ENCODE measurements at places on chromosomes 11 and 22.
A peak's percentile ranks its signal among the peaks of the same experiment; 100 is the strongest.

- DNase-seq = no peak
These were observed 117.4 kb upstream of the PARVA start for GRCh38 chr11:12259956-12260355.

DNA sequence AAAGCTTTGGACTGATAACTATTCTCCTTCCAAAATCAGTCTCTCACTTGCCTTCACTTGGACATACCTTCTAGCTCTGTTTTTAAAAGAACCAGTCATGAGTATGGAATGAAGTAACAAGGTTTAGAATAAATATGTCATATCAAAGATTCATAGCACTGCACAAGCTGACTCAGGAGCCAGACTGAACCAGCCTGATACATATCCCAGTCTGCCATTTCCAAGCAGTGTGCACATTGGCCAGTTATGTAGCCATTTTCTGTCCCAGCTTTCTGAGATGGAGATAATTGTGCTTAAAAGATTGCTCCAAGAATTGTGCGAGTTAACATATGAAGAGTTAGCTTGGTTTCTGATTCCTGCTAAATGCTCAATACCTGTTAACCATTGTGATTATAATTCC lies 311.3 kb downstream of the C11orf87 start:
- DNase-seq = no peak

DNA sequence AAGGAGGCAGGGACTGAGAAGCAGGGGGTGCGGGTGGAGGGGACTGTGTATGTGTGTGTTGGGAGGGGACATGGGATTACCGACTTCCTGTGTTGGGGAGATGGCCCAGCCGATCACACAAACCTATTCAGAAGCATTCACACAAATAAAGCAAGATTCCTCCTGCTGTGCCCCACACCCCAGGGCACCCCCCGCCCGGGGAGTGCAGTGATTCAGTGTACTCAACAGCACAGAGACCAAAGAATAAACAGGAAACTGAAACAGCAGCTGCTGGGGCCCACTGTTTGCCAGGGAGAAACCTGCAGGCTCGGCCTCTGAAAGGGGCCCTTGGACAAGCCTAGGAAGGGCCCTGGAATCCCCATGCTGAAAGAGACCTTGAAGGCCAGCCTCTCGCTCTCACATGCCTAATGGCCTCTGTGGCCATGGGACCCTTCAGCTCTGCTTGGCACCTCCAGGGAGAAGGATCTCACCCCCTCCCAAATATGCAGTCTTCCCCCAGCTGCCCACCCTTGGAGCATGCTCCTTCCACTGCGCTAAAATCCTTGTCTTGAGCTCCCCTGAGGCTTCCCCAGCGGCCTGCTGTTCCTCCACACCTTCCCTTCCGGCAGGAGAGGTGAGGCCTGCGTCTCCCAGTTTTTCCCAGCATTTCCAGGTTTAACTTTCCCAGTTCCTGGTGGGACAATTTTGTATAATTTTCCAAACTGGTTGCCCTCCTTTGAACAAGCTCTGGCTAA lies 72.9 kb downstream of the CSNK2A3 start:
- no peak for DNase-seq

GRCh38 chr22:47068626-47068996 lies 306.2 kb downstream of the TBC1D22A start:
- DNase-seq = no peak

- no peak for DNase-seq
These were observed 10.2 kb upstream of the CBX6 start for GRCh38 chr22:38881997-38882879.

GRCh38 chr22:43346521-43346929 lies 3.4 kb upstream of the SCUBE1 start:
- peak; percentile 55 for DNase-seq

DNA sequence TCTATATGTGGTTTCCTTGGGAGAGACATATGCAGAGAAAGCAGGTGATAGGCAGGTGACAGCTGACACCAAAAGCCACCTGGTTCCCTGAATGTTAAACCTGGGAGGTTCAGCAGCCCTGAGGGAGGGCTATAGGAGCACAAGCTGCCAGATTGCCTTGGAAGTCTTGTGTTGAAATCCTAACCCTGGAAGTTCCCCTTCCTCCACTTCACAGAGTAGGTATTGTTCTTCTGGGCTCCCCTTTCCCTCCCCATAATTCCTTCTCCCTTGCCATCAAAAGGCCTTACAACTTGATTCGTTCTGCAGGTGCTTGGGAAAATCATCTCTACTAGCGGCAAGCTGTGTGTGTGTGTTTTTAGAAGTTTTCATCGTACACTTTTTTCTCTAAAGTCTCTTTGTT lies 5.4 kb downstream of the LDLRAD3 start:
- DNase-seq = no peak

GRCh38 chr11:122521626-122522025 lies 133.9 kb upstream of the UBASH3B start:
- no peak for DNase-seq

Data from CD4-positive, CD25-positive, alpha-beta regulatory T cell (primary cell).